Activated CD4-positive, alpha-beta T cell treated with anti-CD3 and anti-CD28 coated beads for 36 hours (primary cell): ENCODE measurements at places on chromosomes 2 and 18. TPM values are rescaled to one million over a fixed set of nuclear protein-coding genes. Genes with fewer than 3 reads are reported as not detected.

Gene NXPH2
- not detected for total RNA-seq

DNA sequence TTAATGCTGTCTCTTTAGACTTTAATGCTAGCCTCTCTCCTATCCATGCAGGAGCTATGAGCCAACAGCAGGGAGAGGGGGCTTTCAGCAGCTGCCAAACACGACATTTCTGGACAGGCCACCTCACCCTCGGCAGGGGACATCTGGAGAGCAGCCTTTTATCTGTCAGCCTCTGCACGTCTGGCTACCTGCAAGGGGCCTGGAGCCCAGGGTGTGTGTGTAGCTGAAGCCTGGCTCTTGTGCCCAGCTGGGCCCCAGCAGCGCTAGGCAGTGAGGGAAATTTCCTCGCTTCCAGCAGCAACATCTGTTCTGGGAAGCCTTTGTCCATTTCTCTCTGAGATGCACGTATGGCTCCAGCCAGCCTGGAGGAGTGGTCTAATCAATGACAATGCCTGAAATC is 728.7 kb upstream of the ID2 start:
- DNase-seq, result no peak

GRCh38 chr2:65498396-65498795 is 66.0 kb upstream of the SPRED2 start:
- no peak for DNase-seq

DNA sequence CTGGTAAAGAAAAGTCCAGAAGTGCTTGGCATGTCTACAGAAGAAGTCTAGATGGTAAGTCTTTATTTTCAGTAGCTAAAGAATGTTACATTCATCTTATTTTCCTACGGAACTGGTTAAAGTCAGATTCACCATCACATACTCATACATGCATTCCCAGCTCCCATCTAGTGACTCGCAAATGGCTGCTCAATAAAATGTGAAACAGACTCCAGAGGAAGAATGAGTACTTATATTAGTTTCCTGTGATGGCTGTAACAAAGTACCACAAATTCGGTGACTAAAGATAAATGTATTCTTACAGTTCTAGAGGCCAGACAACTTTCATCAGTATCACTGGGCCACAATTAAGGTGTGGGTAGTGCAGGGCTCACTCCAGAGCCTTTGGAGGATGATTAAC is 797.2 kb downstream of the SATB2 start:
- DNase-seq, result no peak

DNA sequence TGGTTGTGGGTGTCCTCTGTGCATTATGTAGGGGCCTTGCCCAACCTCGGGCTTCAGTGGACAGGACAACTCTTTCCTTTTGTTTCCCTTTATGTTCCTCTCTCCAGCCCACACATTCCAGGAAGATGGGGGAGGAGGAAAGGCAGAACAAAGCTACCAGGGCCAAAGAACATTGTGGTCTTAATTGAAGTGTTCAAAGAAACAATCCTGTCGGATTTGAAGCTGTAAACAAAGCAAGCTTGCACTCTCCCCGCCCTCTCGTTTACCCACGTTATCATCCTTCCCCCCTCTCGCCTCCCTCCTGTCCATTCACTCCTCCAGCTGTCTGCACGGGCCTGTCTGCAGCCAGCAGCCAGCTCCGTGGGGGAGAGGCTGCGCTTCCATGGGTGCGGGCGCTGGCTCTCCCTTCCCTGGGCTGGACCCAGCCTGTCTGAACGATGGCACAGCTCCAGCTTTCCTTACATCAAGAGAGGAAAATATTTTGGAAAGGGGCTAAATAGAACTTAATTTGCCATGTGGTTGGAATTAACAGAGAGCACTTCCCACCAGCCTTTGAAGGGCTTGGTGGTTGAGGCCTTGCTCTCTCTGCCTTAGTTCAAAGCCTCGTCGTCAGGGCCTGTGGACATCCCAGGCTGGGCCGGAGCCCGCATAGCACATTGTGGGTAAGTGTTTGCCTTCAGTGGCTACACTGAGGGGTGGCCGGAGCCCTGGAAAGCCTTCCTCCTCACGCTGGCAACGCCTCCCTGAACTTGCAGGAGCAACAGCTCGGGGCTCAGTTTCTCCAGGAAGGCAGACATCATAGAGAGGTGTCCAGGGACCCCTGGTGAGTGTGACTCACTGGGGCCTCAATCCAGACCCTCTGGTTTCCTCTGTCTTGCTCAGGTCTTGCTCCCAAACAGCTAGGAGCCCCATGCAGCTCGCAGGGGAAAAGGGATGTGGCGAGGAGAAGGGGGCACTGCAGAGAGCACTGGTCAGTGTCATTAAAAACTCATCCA is 60.6 kb upstream of the HS6ST1 start:
- no peak for DNase-seq

Gene ICOS
- 133 TPM for total RNA-seq

Gene PROKR1
- total RNA-seq, result not detected
